DMS53 (cell line): ENCODE measurements at places on chromosomes 2 and 18.

GRCh38 chr18:49698525-49699025 lies 114.8 kb downstream of the ACAA2 start:
- no peak for DNase-seq

DNA sequence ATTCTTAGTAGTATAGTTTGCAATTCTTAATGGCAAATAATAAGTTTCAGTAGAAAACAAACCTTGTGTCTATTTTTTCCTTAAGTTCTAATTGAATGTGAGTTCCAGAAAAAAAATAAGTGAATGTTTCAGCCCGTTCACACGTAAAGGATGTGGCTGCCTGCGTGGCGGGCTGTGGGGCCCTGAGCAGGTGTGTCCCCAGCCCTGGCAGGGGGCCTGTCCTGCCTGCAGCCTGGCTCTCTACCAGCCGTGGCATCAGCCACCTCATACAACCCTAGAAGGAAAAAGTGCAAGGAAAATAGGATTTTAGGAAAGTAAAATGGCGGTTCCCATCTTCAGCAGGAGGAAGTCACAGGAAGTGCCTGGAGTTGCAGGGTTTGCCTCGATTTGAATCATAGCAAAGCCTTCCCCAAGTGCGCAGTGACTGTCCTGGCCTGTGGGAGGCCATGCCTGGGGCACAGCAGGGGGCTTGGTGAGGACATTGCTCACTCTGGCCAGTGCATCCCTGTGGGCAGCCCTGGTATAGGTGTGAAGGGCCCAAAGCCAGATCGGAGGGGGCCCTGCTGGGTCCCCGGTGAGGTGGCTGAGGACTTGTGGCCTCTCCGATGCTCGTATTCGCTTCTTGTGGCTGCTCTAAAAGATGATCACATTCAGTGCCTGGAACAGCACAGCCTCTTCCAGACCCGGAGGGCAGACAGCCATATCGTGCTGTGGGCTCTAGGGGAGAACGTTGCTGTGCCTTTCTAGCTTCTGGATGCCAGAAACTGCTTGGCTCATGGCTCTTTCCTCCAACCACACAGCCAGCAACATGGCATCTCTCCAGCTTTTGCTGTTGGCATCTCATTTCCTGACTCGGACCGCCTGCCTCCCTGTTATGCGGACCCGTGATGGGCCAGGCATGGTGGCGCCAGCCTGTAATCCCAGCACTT lies 12.6 kb downstream of the DTYMK start:
- DNase-seq: peak; percentile 25

DNA sequence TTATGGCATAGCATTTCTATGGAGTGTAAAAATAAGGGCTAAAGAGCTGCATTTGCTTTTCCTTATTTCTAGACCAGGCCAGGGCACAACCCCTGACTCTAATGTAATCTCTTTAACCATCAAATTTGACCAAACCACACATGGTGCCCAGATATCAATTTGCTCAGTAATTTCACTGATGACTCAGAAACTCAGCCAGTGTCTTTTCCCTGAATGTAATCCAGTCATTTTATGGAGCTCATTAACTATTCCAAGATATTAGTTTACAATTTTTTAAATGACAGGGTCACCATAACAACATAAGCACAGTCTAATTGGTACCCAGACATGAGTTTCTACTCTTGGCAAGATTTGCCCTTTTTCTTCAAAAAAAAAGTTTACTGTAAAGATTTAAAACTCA lies 270.8 kb upstream of the AGAP1 start:
- no peak for DNase-seq

- peak; percentile 96 for DNase-seq
Measured at GRCh38 chr2:238174701-238175100, 15.9 kb downstream of the ERFE start.

DNA sequence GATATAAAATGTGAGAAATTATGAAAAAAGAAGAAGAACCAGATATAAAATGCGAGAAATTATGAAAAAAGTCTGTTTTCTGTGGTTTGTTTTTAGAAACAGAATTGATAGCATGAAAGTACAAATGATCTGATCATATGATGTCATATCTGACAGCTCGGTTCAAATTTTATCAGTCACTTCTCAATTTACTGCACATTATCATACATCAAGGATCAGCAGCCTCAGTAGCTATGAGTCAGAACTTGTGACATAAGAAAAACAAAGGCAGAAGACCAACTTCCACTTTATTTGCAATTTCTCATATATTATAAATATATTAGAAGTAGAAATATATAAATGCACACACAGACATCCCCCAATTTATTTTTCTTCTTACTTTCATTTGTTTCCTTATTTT lies 634.0 kb downstream of the LRP1B start:
- DNase-seq: no peak

DNA sequence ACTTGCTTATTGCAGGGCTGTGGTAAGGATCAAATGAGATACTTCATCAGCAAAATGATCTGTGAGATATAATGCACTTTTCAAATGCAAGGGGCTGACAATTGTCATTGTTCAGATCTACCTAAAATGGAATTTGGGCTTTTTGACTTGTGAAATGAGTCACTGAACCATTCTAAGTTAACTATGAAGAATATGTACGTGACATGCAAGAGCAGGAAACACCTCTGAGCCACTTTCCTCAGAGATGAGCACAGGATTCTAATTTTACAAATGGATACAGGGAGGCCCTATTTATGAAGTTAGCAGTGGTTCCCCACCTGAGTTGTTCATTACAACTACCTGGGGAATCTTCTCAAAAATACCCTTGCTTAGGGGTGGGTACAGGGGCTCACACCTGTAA lies 26.7 kb downstream of the CTLA4 start:
- no peak for DNase-seq

GRCh38 chr2:159098361-159098760 lies 129.9 kb downstream of the TANC1 start:
- peak; percentile 75 for DNase-seq

- peak; percentile 67 for DNase-seq
Measured at GRCh38 chr2:180077295-180077906, 70.3 kb upstream of the CWC22 start.

DNA sequence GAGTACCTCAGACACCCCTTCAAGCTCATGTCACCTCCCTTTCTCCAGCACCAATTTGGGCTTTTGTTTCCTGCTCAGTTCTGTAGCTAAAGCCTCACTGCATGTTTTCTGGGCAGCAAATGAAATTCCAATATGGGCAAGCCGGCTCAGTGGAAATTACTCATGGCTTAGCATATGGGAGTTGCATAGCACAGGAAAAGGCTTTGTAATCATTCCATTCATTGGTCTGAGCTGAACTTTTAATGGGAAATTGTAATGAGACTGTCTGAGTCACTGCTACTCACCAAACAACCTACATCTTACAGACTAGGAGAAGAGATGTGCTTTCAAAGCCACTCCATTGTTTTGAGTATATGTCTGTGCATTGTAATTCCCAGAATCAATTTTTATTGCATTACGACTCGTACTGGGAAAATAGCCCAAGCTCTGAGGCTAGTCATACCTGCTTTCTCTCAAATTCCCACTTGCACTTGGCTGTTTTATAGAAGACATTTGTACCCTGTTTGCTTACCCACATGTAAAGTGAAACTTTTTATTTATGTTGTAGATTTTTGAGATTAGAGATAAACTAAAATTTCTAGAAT lies 139.5 kb upstream of the LRATD1 start:
- no peak for DNase-seq
